ENCODE measurements at places on chromosomes 12 and 14.

DNA sequence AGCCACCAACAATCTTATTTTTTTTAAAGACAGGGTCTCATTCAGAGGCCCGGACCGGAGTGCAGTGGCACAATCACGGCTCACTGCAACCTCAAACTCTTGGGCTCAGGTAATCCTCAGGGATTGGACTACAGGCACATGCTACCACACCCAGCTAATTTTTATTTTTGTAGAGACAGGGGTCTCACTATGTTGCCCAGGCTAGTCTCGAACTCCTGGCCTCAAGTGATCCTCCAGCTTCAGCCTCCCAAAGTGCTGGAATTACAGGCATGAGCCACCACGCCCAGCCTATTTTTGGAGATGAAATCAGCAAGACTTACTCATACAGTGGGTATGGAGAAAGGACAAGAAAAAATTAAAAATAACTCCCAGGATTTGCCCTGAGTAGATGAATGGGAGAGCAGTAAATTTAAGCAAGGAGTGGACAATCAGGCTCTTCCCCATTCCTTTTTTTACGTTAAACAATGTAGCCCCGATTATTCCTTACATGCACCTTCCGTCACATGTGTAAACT is 13.2 kb downstream of the FMNL3 start:
- DNase-seq: no peak

DNA sequence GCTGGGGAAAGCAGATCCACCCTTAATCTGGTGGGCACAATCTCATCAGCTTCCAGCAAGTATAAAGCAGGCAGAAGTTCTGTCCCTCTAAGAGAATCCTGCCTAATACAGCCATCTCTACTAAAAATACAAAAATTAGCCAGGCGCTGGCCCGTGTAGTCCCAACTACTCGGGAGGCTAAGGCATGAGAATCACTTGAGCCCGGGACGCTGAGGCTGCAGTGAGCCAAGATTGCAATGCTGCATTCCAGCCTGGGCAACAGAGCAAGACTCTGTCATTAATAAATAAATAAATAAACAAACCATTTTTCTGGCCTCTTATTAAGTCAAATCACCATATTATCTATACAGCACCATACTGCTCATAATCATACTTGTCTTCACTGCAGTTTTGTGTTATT is 111.2 kb downstream of the MED13L start:
- DNase-seq: no peak

GRCh38 chr12:67981287-67982162 is 7.7 kb upstream of the IFNG-AS1 start:
- no peak for DNase-seq

DNA sequence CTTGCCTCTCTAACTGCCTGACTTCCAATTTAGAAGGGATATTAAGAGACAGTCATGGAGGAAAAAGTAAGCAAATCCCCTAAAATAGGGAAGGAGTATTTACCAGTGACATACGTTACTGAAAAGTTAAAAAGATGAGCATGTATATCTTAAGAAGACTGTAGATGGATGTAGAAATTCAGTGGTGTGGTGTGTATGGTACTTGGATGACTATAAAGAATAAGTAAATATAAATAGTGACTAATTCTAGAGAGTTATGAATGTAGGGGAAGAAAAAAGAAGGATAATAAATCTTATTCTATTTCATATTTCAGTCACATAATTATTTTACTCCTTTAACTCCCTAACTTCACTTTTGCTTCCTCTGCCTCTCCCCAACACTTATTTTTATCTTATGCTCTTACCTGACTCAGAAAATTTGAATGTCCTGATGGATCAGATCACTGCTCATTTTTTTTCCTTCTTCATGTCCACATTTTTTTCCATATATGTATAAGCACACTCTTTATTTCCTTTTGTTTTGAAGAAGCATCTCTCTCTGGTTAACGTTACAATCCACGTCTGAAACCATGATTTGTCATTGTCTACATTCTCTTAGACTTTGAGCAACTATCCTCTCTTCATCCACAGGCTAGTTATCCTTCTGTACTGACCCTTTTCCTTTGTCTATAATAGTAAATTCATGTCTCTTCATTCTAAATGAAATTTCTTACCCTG is 422.7 kb upstream of the SYT1 start:
- DNase-seq: no peak

Measured in stimulated activated CD4-positive, alpha-beta T cell treated with anti-CD3 and anti-CD28 coated beads, Interleukin-4, amount 100 ng/mL, for 1 hour (primary cell).